ENCODE measurements at places on chromosomes 6 and 20. TPM values are rescaled to one million over a fixed set of nuclear protein-coding genes. Genes with fewer than 3 reads are reported as not detected.

The HLA-DMB gene
- total RNA-seq = 142 TPM

The RGS17 gene
- total RNA-seq = not detected

The PHF10 gene
- total RNA-seq = 53.2 TPM

DNA sequence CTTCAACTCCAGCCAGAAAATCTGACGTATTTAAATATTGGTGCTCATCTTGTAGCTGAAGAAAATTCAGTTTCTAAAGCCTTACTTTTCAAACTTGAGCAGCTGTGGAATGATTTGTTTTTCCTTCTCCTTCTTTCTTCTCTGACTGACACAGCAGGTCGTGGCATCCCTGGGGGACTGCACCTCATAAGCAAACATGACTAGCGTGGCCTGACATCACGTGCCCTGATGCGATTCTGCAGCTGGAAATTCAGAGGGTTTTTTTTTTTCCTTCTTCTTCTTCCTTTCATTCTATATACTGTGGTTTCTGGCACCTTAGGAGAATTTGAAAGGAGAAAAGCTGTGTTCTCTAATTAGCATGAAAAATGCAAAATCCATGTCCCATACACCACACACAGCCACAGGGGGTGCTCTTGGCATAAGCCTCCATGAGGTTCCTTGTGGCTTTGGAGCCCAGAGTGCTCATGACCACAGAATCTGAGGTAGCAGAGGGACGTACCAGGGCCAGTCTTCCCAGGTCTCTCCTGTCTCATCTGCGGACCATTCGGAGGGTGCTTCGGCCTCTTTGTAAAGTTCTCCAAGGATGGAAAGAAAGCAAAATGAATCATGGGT is 258.5 kb upstream of the CDH4 start:
- H3K4me3 ChIP-seq = no peak overlapping the region
- no peaks in the 10 kb centered on the region for H3K27me3 ChIP-seq
- DNase-seq = peak; percentile 72
- no peak overlapping the region for H3K27ac ChIP-seq
- H3K4me1 ChIP-seq = no peaks in the 10 kb centered on the region
- no peaks in the 10 kb centered on the region for H3K36me3 ChIP-seq

- H3K4me3 ChIP-seq = peak within 1 kb of the TSS; percentile 66
- no peak within 1 kb of the TSS for H3K27ac ChIP-seq
- peaks cover 4% of the 10 kb centered on the region for H3K4me1 ChIP-seq
These were observed at the start of gene CARMIL1 for GRCh38 chr6:25278914-25279747. Gene CARMIL1 (plus strand): TSS chr6:25279374. CDS start chr6:25279796, 422 bp downstream.

DNA sequence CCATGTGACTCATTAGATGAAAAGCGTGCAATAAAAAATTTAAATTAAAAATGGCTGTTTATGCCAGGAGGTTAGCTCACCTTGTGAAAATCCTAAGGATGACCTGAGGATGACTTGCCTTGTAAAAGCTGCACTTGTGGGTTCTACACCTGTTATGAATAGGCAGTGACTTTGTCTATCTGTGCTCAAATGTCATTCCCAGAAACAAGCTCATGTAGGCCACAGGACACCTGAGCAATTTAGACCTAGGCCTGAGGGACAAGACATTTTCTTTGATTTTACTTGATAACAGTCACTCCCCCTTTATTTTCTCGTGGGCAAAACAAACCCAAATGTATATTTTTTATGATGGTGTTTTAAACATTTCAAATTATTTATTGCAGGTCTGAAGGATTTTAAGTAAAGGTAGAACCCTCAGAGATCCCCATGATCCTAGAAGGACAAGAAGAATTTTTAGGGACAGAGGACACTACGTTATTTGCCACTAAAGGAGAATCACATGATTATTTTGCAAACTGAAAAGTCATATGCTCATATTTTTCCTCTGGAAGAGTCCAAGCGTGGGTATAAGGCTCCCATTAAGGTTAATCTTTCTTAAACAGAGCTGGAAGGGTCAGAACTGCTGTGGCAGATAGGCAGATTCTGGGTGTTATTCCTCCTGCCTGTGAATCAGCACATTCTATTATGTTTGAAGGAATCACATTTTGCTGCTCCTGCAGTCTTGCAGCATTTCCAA is 277.5 kb upstream of the MAN1A1 start:
- no peaks in the 10 kb centered on the region for H3K27me3 ChIP-seq
- no peak overlapping the region for H3K27ac ChIP-seq
- H3K36me3 ChIP-seq = no peaks in the 10 kb centered on the region
- no peak for DNase-seq

- no peaks in the 10 kb centered on the region for H3K27me3 ChIP-seq
- H3K36me3 ChIP-seq = no peaks in the 10 kb centered on the region
- no peak overlapping the region for H3K27ac ChIP-seq
- H3K4me1 ChIP-seq = no peaks in the 10 kb centered on the region
- no peak for DNase-seq
- H3K4me3 ChIP-seq = no peak overlapping the region
These were observed 13.8 kb upstream of the FUCA2 start for GRCh38 chr6:143525356-143525755.

DNA sequence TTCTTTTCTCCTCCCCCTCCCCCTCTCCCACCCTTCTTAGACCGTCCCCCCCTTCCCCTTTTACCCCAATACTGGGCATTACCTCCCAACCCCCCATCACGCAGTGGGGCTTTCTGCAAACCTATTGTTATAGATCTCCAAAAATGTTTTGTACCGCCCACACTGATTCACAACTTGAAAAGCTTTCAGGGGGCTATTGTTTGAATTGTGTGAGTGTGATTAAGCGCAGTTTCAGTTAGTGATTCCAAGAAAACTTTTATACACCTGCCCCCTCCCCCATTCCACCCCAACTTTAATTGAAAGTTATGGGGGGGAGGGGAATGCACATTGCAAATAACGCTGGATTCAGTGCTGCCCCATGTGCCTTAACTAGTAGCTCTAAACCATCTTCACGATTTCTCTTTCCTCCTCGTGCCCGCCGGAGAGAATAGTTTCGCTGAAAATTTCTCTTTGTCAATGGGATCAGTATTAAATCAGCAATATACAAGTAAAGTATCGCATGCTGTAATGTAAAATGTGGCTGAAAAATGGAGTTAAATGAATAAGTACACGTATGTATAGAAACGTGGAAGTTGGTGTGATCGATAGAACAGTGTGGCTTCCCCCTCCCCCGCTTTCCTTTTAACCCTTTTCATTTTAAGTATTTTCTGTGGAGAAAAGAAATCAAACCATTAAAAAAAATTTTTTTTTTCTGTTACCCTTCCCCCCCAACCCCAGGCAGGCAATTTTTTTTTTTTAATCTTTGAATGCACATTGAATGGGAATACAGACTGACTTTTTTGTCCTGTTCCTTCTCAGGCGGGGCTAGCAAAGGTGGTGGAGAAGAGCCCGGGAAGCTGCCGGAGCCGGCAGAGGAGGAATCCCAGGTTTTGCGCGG is 632 bp downstream of the LIN28B start:
- 0 out of 2 replicates have a peak, but pooled peaks cover 2% of the 10 kb centered on the region for H3K36me3 ChIP-seq
- peak; percentile 85 for DNase-seq
- peak overlapping the region; percentile 90 for H3K27ac ChIP-seq
- H3K27me3 ChIP-seq = no peaks in the 10 kb centered on the region
- peak overlapping the region; percentile 67 for H3K4me3 ChIP-seq
- peaks cover 27% of the 10 kb centered on the region for H3K4me1 ChIP-seq

GRCh38 chr20:54199721-54200176 is 8.1 kb upstream of the PFDN4 start:
- H3K4me3 ChIP-seq = no peak overlapping the region
- H3K4me1 ChIP-seq = peaks cover 8% of the 10 kb centered on the region
- no peaks in the 10 kb centered on the region for H3K27me3 ChIP-seq
- DNase-seq = peak; percentile 82

DNA sequence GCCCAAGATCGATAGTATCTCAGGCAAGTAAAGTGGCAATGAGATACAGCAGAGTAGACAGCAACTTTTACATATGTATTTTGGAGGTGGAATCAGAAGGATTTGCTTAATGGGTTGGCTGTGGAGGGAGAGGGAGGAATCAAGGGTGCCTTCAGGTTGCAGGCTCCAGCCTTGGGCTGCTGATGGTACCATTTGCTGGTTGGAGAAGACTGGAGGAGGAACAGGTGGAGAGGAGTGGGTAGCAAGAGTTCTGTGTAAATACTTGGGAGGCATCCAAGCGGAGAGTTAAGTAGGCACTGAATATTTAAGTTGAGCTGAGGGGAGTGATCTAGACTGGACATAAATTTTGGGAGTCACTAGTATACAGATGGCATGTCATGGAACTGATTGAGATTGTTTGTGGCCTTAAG is 5.2 kb downstream of the BICRAL start:
- H3K36me3 ChIP-seq = no peaks in the 10 kb centered on the region
- peaks cover 72% of the 10 kb centered on the region for H3K4me1 ChIP-seq
- peak; percentile 68 for DNase-seq
- no peaks in the 10 kb centered on the region for H3K27me3 ChIP-seq
- H3K27ac ChIP-seq = peak overlapping the region; percentile 98

DNA sequence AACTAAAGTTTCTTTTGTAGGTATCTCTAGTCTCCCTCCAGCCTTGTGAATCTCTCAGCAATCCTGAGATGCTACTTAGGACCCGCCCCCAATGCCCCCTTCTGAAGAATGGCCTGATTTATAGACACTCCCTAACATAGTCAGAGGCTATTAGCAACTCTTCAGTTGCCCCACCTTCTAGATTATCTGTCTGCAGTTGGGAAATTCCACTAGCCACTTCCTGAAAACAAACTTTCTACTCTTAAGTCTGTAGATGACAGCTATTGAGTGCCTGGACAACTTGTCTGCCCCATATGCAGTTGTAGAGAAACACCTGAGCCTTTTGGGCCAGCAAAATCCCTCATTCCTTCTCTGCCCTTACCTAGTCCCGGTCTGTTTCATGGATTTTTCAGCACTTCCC is 188.2 kb upstream of the PREP start:
- no peaks in the 10 kb centered on the region for H3K36me3 ChIP-seq
- H3K4me3 ChIP-seq = no peak overlapping the region
- H3K4me1 ChIP-seq = no peaks in the 10 kb centered on the region
- no peak overlapping the region for H3K27ac ChIP-seq

- no peak overlapping the region for H3K27ac ChIP-seq
- no peaks in the 10 kb centered on the region for H3K4me1 ChIP-seq
- DNase-seq = no peak
- peaks cover 2% of the 10 kb centered on the region for H3K27me3 ChIP-seq
- H3K4me3 ChIP-seq = no peak overlapping the region
- no peaks in the 10 kb centered on the region for H3K36me3 ChIP-seq
These were observed 31.9 kb upstream of the NOX3 start for GRCh38 chr6:155487371-155488130.

GRCh38 chr6:13725570-13725969 is 13.9 kb upstream of the RANBP9 start:
- H3K4me3 ChIP-seq = no peak overlapping the region
- no peaks in the 10 kb centered on the region for H3K4me1 ChIP-seq
- no peaks in the 10 kb centered on the region for H3K36me3 ChIP-seq
- DNase-seq = no peak
- no peak overlapping the region for H3K27ac ChIP-seq

DNA sequence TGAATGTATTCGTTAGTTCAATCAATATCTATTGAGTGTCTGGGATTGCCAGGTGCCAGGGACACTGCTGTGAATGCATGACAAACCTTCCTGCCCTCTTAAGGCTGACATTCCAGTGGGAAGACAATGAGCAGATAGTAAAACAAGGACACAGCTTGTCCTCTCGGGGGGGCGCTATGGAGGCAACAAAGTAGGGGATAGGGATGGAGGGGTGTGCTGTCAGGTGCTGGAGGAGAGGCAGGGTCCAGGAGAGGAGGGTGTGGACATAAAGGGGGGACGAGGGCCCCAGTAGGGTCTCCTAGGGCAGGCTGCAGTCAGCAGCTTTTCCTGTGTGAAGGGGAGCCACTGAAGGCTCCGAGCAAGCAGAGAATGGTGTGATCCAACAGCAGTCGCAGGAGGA is 198.2 kb upstream of the PDE10A start:
- no peaks in the 10 kb centered on the region for H3K27me3 ChIP-seq
- no peaks in the 10 kb centered on the region for H3K4me1 ChIP-seq
- no peak overlapping the region for H3K27ac ChIP-seq
- no peak overlapping the region for H3K4me3 ChIP-seq
- H3K36me3 ChIP-seq = no peaks in the 10 kb centered on the region

- peak overlapping the region; percentile 36 for H3K27ac ChIP-seq
- peaks cover 63% of the 10 kb centered on the region for H3K4me1 ChIP-seq
- H3K36me3 ChIP-seq = no peaks in the 10 kb centered on the region
- no peaks in the 10 kb centered on the region for H3K27me3 ChIP-seq
- peak overlapping the region; percentile 38 for H3K4me3 ChIP-seq
- DNase-seq = no peak
These were observed 77.6 kb downstream of the LIN28B start for GRCh38 chr6:105034470-105034869.

DNA sequence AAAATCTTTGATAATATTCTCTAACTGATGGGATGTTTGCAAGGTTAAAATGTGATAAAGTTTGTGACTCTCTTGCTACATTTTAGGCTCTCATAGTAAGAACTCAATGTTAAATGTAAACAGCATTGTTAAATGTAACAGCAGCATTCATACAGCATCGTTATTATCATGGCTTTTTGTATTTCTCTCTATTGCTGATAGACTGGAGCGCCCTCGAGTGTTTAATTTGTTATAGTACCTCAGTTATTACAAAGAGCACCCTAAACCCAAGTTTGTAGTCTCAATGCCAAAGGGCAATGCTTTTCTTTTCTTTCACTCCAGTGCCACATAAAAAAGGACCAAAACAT is 14.9 kb upstream of the TTPAL start:
- H3K27ac ChIP-seq = no peak overlapping the region
- DNase-seq = peak; percentile 74
- H3K36me3 ChIP-seq = no peaks in the 10 kb centered on the region
- H3K27me3 ChIP-seq = no peaks in the 10 kb centered on the region

DNA sequence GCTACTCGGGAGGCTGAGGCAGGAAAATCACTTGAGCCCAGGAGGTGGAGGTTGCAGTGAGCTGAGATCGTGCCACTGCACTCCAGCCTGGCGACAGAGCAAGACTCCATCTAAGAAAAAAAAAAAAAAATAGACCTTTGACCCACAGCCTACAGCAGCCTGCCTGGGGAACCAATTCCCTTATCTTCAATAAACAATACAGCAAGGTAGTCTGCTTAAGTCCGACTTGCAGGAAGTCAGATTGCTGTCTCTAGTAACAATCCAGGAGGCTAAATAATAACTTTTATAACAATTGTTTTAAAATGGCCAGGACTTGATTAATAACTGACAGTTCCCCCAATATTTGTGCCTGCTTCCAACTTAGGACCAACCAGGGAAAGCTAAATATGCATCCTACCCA is 13.3 kb upstream of the HLA-DRA start:
- DNase-seq = no peak
- no peaks in the 10 kb centered on the region for H3K4me1 ChIP-seq
- no peaks in the 10 kb centered on the region for H3K27me3 ChIP-seq
- no peaks in the 10 kb centered on the region for H3K36me3 ChIP-seq
- H3K27ac ChIP-seq = no peak overlapping the region
